Substantia nigra (tissue), 51 donors: ENCODE measurements at places on chromosomes 12 and 14.

DNA sequence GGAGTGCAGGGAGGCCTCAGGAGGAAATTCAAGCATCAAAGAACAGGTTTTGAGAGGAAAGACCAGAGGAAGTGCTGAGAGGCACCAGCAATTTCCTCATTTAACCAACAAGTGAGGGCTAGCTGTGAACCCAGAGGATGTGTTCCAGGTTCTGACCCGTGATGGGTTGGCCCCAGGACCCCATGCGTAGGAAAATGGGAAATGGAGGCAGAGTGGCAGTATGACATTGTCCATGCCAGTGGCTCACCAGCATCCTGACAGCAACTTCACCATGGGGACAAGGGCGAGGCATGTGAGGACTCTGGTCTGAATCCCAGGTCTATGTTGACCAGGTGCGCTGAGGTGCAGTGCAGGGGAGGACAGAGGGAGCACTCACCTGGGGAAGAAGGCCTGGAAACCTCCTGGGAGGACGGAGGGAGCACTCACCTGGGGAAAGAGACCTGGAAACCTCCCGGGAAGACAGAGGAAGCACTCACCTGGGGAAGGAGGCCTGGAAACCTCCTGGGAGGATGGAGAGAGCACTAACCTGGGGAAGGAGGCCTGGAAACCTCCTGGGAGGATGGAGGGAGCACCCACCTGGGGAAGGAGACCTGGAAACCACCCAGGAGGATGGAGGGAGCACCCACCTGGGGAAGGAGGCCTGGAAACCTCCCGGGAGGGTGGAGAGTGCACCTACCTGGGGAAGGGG, 6.7 kb upstream of the CACNA2D4 start:
- no peak for DNase-seq

GRCh38 chr12:120101182-120101581, 15.4 kb downstream of the RAB35 start:
- no peak for DNase-seq

DNA sequence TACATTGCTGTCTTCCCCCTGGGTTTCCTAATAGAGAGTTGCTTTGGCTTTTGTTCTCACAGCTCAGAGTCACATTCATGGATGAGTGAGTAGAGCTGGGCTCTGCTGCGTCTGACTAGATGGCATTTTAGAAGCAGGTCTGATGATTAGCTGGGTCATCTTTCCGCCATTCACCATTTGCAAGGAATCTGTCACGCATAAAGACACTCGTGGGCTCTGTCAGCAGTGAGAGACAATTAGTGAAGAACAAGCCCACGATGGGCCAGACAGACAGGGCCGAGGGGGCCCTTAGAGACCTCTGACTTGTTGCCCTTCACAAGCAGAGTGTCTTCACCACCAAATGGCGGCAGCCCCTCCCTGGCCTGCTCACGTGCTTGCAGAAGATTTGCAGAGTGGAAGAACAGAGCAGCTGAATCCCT, 175.0 kb downstream of the CRADD start:
- no peak for DNase-seq

DNA sequence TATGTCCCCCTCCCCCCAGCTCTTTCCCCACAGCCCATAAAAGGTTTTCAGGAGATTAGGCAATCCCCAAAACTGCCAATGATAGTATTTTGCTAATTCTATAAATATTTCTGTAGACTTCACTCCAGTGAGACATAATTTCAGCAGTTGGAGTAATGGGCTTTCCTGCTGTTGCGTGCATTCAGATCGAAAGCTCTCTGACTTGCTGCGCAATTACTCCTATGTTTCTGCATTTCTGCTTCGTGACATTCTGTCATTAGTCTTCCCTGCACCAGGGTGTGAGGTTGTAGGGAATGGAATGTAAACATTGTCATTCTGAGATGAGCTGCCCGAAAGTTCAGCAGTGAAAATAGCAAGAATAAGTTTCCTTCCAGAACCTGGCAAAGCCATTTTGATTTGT, 58.2 kb downstream of the SAMD4A start:
- no peak for DNase-seq

DNA sequence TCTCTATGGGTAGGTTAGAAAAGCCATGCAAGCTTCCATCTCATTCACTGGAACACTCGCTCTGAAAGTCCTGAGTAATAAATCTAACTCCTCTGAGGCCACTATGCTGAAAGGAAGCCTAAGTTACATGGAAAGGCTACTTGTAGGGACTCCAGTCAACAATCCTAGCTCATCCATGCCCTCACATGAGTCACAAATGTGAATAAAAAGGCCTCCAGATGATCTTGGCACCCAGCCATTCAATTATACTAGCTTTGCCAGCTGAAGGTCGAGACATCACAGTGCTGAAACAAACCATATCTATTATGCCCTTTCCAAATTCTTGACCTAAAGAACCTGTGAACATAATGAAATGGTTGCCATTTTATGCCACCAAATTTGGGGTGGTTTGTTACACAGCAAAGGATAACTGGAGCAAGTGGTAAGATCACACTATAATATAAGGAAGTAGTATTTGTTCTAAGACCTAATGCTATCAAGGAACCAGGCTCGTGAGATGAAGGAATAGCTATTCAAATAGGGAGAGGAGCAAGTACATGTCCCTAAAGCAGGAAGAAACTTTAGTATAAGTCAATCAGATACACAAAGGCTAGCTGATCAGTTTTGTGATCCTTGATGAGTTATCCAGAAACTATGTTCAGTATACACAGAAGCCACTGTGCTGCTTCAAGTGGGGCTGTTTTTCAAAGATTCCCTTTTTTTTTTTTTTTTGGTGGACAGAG, 142.1 kb downstream of the MED13L start:
- DNase-seq: no peak

GRCh38 chr14:56119201-56119981, 1.2 kb downstream of the PELI2 start:
- peak; percentile 49 for DNase-seq

GRCh38 chr14:34593740-34594375, 36.1 kb downstream of the SNX6 start:
- DNase-seq: no peak

GRCh38 chr12:15532364-15532977, 210.2 kb downstream of the PTPRO start:
- DNase-seq: peak; percentile 2

- no peak for DNase-seq
Measured at GRCh38 chr12:131139363-131140068, 185.8 kb downstream of the ADGRD1 start.

- no peak for DNase-seq
Measured at GRCh38 chr12:50708631-50709030, 55.3 kb upstream of the ATF1 start.

GRCh38 chr14:65206078-65206447, 103.7 kb upstream of the MAX start:
- no peak for DNase-seq

- DNase-seq: no peak
Measured at GRCh38 chr14:21101802-21102413, 1.0 kb downstream of the TMEM253 start.

- no peak for DNase-seq
Measured at GRCh38 chr12:91921555-91921954, 224.1 kb downstream of the BTG1 start.

GRCh38 chr14:91354979-91355685, 62.5 kb downstream of the CCDC88C start:
- DNase-seq: no peak

- no peak for DNase-seq
Measured at GRCh38 chr12:105423921-105424320, 93.4 kb downstream of the C12orf75 start.
